ENCODE measurements at places on chromosomes 13 and 19.

GRCh38 chr19:14152713-14153112 is 16.3 kb upstream of the ASF1B start:
- no peak for DNase-seq

GRCh38 chr13:114112231-114112825 is 20.1 kb downstream of the RASA3 start:
- no peak for DNase-seq

GRCh38 chr19:4891066-4891465 is 11.6 kb downstream of the ARRDC5 start:
- no peak for DNase-seq

DNA sequence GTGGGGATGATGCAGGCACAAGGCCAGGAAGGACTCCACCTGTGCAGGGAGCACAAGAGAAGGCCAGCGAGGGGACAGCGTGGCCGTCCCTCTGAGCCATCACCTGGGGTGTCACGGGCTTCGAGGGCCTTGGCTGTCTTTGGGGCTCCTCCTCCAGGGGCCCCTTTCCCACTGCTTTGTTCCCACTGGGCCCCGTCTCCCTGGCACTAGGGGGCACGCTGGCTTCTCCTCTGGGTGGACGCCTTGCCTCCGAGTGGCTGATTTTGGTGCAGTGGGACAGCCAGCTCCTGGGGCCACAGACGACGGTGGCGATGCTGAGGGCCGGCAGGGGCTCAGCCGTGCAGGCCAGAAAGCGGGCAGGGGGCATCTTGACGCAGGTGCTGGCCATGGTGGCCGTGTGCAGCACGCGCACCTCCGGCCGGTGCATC is 43.2 kb upstream of the GRTP1 start:
- DNase-seq, result no peak

Data from GM10248 (cell line).